ENCODE measurements at places on chromosomes 4 and X.
A peak's percentile ranks its signal among the peaks of the same experiment; 100 is the strongest.

DNA sequence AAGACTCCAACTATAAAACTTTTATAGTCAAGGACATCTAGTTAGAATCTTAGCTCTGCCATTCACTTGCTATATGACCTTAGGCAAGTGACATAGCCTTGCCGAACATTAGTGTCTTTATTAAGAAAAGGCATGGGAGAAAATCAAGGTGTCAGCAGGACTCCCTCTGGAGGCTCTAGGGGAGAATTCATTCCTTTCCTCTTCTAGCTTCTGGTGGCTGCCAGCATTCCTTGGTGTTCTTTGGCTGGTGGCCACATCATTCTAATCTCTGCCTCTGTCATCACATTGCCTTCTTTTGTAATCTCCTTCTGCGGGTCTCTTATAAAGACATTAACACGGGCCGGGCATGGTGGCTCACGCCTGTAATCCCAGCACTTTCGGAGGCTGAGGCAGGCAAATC, 99.8 kb downstream of the PPP1R2C start:
- no peaks in the 10 kb centered on the region for H3K4me1 ChIP-seq
- H3K27me3 ChIP-seq = peaks cover 15% of the 10 kb centered on the region
- no peaks in the 10 kb centered on the region for H3K36me3 ChIP-seq
- DNase-seq = no peak
- H3K4me3 ChIP-seq = no peak overlapping the region

DNA sequence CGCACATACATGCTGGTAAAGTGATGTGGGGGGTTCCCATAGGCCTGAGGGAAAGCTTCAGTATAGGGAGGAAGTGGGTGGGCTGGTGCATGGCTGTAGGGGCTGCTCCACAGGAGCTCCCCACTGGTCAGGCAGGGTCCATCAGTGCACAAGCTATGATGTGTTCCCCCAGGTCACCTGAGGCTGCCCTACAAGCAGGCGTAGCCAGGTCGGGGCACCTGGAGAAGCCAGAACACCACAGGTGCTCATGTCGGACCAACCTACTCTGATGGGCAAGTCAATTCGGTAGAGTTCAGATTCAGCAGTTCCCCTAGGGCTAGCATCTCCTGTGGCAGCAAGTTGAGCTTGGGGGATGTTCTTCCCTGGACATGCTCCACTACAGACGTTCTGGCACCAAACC, 103.3 kb upstream of the EPHA5 start:
- H3K27me3 ChIP-seq = no peaks in the 10 kb centered on the region
- no peaks in the 10 kb centered on the region for H3K4me1 ChIP-seq
- H3K36me3 ChIP-seq = no peaks in the 10 kb centered on the region
- no peak overlapping the region for H3K27ac ChIP-seq

GRCh38 chr4:101807351-101807750, 16.8 kb downstream of the BANK1 start:
- no peaks in the 10 kb centered on the region for H3K4me1 ChIP-seq
- H3K4me3 ChIP-seq = no peak overlapping the region
- no peaks in the 10 kb centered on the region for H3K36me3 ChIP-seq
- no peak for DNase-seq
- no peaks in the 10 kb centered on the region for H3K27me3 ChIP-seq

- no peaks in the 10 kb centered on the region for H3K36me3 ChIP-seq
- DNase-seq = no peak
- no peak overlapping the region for H3K27ac ChIP-seq
- H3K27me3 ChIP-seq = peaks cover 50% of the 10 kb centered on the region
- no peak overlapping the region for H3K4me3 ChIP-seq
Measured at GRCh38 chrX:13859724-13860123, 42.8 kb upstream of the GPM6B start.

GRCh38 chr4:159153669-159154068, 50.8 kb downstream of the RAPGEF2 start:
- H3K27me3 ChIP-seq = no peaks in the 10 kb centered on the region
- peaks cover 3% of the 10 kb centered on the region for H3K36me3 ChIP-seq
- no peak overlapping the region for H3K4me3 ChIP-seq
- no peaks in the 10 kb centered on the region for H3K4me1 ChIP-seq
- H3K27ac ChIP-seq = no peak overlapping the region
- DNase-seq = no peak

DNA sequence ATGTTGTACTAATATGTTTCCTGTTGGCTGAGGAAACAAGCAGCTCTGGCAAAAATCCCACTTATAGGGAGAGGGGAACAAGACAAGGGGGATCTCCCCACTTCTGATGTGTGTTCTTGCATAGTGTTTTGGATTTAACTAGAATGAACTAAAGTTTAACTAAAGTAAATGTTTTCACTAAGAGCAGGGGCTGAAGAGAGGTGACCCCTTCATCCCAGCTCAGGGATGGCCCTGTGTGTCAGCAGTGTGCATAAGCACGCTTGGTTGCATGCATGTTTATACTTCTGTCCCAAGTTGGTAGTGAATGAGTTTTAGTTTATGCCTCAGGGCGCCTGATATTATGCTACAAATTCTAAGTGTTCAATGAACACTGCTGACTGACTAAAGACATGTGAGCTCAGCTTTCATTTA, 169.4 kb downstream of the MGST2 start:
- no peak overlapping the region for H3K4me3 ChIP-seq
- H3K27ac ChIP-seq = no peak overlapping the region
- H3K4me1 ChIP-seq = peaks cover 52% of the 10 kb centered on the region
- no peaks in the 10 kb centered on the region for H3K27me3 ChIP-seq

DNA sequence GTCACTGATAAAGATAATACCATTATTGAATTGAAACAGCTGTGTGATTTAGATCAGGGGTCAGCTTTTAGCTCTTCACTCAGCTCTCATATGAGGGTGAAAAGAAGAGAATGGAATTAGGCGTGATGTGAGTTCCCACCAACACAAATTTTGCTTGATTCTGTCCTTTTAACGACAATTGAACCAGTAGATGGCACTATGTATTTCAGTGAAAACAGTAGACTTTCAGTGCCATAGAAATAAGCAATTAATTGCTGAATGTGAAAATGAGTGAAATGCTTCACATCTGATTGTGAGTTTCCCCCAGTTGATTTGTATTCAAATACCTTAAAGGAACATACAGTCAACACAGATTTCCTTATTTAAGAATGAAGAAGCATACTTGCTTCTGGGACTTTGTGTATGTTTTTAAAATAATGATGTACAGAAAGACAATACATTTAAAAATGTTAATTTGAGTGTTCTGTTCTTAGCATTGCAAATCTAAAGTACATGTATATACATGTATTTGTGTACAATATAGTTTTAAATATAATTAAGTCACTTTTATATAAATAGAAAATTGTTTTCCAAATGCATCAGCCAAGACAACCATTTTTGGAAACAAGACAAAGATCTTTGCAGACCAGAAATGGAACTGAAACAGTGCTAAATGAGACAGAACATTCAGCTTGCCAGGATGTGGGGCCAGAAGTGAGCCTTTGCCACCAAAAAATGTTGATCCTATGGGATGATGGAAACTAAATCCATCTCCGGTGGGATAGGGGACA, 178.8 kb downstream of the SNCA start:
- no peaks in the 10 kb centered on the region for H3K36me3 ChIP-seq
- no peak overlapping the region for H3K4me3 ChIP-seq
- no peak overlapping the region for H3K27ac ChIP-seq
- H3K4me1 ChIP-seq = no peaks in the 10 kb centered on the region
- H3K27me3 ChIP-seq = no peaks in the 10 kb centered on the region
- DNase-seq = peak; percentile 68

DNA sequence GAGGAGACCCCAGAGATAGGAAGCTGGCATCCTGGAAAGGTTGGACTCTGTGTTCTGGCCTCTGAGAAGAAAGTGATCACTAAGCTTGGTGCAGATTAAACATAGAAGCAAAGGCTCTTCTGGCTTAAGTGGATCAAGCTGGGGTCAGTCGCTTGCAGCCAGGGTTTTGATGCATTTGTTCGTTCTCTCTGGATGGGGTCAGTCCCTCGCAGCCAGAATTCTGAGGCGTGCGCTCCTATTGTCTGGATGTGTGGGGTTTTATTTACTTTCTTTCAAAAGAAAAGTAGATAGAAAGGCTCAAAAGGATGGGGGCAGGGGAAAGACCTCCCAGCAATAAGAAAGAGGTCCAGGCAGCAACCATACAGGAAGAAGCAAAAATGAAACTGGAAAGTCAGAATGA, 152.6 kb downstream of the DHRSX start:
- peaks cover 6% of the 10 kb centered on the region for H3K4me1 ChIP-seq
- no peak overlapping the region for H3K27ac ChIP-seq
- H3K36me3 ChIP-seq = no peaks in the 10 kb centered on the region
- no peaks in the 10 kb centered on the region for H3K27me3 ChIP-seq
- no peak overlapping the region for H3K4me3 ChIP-seq

GRCh38 chrX:22194660-22194945, 78.1 kb upstream of the CBLL2 start:
- H3K27me3 ChIP-seq = peaks cover 3% of the 10 kb centered on the region
- H3K27ac ChIP-seq = no peak overlapping the region
- H3K4me3 ChIP-seq = no peak overlapping the region
- DNase-seq = no peak

- no peaks in the 10 kb centered on the region for H3K36me3 ChIP-seq
- peak; percentile 16 for DNase-seq
- H3K4me1 ChIP-seq = no peaks in the 10 kb centered on the region
Measured at GRCh38 chrX:150683536-150684146, 9.6 kb upstream of the MTMR1 start.

- H3K27ac ChIP-seq = no peak overlapping the region
- H3K4me3 ChIP-seq = no peak overlapping the region
- no peak for DNase-seq
- no peaks in the 10 kb centered on the region for H3K27me3 ChIP-seq
Measured at GRCh38 chr4:14652522-14652921, 349.8 kb upstream of the CPEB2 start.

DNA sequence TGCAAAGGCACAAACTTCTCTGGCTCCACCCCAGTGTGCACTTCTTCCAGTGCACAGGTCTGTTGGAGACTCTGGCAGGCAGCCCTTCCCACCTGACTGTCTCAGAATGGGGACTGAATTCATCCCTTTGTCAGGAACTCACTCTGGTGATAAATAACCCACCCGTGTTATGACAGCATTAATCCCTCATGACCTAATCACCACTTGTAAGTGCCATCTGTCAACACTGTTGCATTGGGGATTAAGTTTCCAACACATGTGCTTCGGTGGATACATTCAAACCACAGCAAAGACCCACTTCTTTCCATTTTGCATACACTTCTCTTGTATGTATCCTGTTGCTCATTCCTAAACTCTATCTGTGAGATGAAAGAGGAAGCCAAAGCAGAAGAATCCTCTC, 1002.9 kb upstream of the IGFBP7 start:
- no peak overlapping the region for H3K27ac ChIP-seq
- no peaks in the 10 kb centered on the region for H3K27me3 ChIP-seq
- H3K4me1 ChIP-seq = no peaks in the 10 kb centered on the region
- no peaks in the 10 kb centered on the region for H3K36me3 ChIP-seq
- no peak for DNase-seq

- no peak overlapping the region for H3K27ac ChIP-seq
- no peak for DNase-seq
- H3K4me1 ChIP-seq = no peaks in the 10 kb centered on the region
- no peak overlapping the region for H3K4me3 ChIP-seq
- H3K27me3 ChIP-seq = no peaks in the 10 kb centered on the region
Measured at GRCh38 chr4:79663141-79663540, 255.1 kb upstream of the GK2 start.

DNA sequence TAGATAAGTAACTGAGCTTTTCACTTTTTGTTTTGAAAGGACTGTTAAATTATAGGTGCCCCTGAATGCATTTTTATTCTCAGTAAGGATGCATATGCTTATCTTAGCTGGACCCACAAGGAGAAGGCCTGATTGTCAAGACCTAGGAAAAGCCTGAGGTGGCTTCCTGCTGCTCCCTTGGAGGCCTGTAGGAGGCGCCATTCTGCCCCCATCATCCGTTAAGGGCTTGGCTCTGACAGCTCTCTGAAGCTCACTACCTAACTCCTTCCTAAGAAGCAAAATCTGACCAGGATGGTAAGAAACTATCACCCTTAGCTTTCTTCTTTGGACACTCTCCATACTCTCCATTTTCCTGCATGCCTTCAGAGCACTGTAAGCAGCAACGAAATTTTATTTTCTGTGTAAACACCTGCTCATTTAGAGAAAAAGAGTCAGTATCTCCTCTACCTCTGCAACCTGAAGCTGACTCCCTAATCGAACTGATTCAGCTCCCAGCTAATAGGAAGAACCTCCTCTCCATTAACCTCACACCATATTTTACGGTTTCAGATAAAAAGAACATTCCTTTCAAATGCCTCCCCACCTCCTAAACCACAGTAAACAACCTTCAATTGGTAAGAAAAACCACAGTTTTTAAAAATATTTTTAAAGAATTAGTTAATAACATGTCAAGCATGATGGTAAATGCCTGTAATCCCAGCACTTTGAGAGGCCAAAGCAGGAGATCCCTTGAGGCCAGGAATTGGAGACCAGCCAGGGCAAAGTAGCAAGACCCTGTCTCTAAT, 73.4 kb upstream of the EDNRA start:
- no peak overlapping the region for H3K4me3 ChIP-seq
- no peak overlapping the region for H3K27ac ChIP-seq
- H3K36me3 ChIP-seq = no peaks in the 10 kb centered on the region
- no peaks in the 10 kb centered on the region for H3K27me3 ChIP-seq
- no peaks in the 10 kb centered on the region for H3K4me1 ChIP-seq

DNA sequence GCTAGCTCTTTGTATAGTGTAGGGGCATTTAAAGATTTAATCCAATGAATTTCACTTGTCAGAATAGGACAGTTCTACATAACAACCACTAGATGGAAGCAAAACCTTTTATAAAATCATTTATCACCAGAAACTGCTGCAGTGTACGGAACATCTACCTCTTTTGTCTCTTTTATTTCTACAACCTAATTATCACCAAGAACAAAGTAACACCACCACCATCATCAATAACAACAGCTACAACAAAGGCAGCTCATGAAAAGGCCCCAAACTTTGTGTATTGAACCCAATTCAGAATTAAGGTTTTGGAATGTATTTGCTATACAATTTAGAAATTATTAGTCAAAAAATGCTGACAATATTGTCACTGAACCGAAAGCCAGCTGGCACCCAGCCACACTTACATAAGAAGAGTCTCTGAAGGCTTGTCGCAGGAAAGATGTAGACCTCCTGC, 260.9 kb upstream of the RPS6KA3 start:
- DNase-seq = peak; percentile 62
- H3K27me3 ChIP-seq = peaks cover 31% of the 10 kb centered on the region
- H3K36me3 ChIP-seq = no peaks in the 10 kb centered on the region
- no peaks in the 10 kb centered on the region for H3K4me1 ChIP-seq
- H3K4me3 ChIP-seq = no peak overlapping the region

DNA sequence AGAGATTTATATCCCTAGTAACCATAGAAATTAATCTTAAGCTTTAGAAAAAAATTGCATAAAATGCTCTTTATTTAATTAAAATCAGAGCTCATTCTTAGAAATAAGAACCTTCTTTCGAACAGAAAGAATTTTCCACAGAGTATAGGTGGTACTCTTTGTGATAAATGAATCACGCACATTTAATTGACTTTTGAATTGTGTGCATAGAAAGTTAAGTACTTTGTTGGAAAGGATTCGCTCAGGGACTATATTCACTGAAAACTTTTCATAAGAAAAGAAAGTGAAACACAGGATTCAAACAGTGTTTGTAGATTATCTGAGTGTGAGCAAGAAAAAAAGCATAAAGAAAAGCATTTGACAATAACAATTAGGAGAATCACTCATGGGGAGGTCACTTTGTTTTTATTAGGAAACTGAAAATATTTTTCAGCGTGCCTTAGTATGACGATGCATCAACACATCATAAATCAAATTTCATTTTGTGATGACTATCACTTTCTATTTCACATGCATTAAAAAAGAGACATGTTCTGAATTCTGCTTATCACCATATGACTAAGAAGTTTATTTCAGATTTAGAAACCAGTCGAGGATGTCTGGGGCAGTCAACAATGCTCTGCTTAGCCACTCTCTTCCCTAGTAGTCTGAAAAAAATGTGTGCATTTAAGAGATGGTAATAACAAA, 49.5 kb downstream of the STX18 start:
- H3K27ac ChIP-seq = no peak overlapping the region
- H3K27me3 ChIP-seq = no peaks in the 10 kb centered on the region
- no peaks in the 10 kb centered on the region for H3K36me3 ChIP-seq

Data from lung (tissue), 17 donors.